ENCODE measurements at places on chromosomes 2 and 18.

DNA sequence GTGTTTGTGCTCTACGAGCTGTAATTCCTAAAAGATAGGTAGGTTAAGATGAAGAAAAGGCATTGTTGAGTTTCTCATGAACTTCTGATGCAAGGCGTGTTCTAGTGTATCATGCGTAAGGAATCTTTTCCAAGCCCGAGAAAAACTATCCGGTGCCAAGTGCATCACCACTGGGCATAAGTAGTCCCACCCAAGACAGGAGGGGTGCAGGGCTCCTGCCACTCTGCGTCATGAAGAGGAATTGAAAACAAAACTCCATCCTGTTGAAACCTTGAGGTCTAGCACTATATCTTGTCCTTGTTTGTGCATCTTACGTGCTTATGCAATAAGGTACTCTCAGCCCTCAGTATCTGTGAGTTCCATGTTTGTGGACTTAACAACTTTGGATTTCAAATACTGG, 45.7 kb downstream of the RAB31 start:
- no peak for DNase-seq

GRCh38 chr18:23499291-23499781, 4.0 kb upstream of the RMC1 start:
- DNase-seq: no peak

DNA sequence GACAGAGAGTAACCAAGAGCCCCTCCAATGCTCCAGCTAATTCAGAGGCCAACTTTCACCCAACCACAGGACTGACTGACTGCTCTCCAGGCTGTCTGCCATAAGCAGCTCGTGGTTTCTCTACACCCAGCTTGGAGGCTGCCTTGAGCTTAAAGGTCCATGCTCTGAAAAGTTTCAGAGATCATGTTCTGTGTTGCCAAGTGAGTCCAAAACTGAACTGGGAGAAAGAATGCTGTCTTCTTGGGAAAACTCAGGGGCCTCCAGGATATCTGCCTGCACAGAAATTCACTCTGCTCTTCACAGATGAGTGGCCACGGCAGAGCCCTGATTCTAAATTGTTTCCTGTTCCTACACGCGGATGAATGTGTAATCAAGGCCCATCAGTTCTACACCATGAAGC, 51.1 kb downstream of the LPIN2 start:
- DNase-seq: no peak

GRCh38 chr2:44247924-44248323, 27.4 kb upstream of the SLC3A1 start:
- DNase-seq: no peak

- no peak for DNase-seq
Observed at GRCh38 chr2:176156301-176156806, 753 bp upstream of the HOXD3 start.

GRCh38 chr2:166764216-166764615, 124.1 kb upstream of the XIRP2 start:
- DNase-seq: no peak

All from dorsolateral prefrontal cortex (tissue), 122 donors.